ENCODE measurements at places on chromosomes 5 and 9. TPM values are rescaled to one million over a fixed set of nuclear protein-coding genes. Genes with fewer than 3 reads are reported as not detected.

DNA sequence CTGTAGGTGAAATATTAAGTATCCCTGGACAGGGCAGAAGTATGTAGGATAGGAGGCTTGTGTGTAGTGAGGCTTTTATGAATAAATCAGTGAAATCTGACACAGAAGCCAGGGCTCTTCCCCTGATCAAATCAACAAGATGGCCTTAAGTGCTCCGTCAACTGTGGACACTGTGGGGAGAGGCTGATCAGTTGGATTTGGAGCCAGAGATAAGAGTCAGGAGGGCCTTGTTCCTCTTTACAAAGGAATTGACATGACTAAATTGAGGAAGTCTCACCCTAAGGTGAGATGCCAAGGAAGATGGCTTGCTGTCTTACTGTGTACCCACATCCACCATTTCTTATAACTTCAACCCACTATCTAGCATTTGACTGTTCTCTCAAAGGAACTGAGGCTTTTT, 91.6 kb upstream of the PRRC1 start:
- H3K36me3 ChIP-seq, result no peaks in the 10 kb centered on the region
- H3K4me1 ChIP-seq, result no peaks in the 10 kb centered on the region
- H3K27me3 ChIP-seq, result no peaks in the 10 kb centered on the region
- no peak overlapping the region for H3K4me3 ChIP-seq
- no peak overlapping the region for H3K27ac ChIP-seq

DNA sequence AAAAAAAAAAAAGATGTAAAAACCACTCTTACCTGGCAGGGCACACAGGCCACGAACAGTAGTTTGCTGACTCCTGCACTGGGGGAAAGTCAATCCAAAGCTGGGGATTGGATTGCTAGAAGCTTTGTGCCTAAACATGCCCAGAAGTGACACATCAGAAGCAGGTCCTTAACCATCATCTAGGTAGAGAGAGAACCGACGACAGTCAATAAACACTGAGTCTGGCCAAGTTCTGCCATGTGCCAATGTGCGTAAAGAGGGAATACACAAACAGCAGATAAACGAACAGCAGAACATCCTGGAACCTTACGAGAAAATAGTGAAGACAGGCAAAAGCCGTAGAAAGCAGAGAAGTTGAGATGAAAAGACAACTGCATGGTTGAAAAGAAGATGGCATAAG, 14.9 kb downstream of the SFXN1 start:
- H3K36me3 ChIP-seq, result no peaks in the 10 kb centered on the region
- H3K27ac ChIP-seq, result no peak overlapping the region
- DNase-seq, result no peak
- H3K4me1 ChIP-seq, result no peaks in the 10 kb centered on the region

GRCh38 chr9:97478301-97478981, 23.0 kb upstream of the TMOD1 start:
- H3K4me3 ChIP-seq, result no peak overlapping the region
- H3K4me1 ChIP-seq, result no peaks in the 10 kb centered on the region
- no peak for DNase-seq

GRCh38 chr5:61366497-61367240, 34.6 kb downstream of the ZSWIM6 start:
- no peak overlapping the region for H3K27ac ChIP-seq
- H3K36me3 ChIP-seq, result no peaks in the 10 kb centered on the region
- H3K4me1 ChIP-seq, result no peaks in the 10 kb centered on the region
- H3K27me3 ChIP-seq, result no peaks in the 10 kb centered on the region

DNA sequence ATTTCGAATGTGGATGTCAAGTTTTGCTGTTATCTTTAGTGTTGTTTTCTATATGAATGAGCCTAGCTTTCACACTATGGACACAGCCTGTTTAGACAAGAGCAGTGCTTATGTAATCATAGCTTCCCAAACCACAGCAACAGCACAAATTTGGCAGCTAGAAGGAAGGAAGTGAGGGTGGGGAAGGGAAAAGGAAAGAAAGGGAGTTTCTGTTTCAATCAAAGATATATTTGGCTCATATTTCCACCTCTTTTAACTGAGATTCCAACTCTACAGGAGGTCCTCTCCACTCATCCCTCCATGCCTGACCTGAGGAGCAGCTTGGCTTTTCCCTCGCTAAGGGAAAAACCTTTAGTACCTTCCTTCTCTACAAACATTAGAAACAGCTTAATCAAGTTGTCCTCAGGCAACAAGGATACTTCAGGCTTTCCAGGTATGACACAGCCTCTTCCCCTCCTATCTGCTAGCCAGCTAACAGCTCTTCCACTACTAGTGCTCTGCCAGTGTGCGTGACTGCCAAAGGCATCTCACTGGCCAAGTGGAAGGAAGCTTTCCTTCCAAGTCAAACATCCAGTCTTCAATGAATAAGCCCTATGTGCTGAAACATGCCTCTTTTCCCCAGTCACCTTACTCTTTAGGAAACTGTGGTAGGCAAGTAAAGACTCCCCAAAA, 268.6 kb upstream of the PTGER4 start:
- H3K4me3 ChIP-seq, result no peak overlapping the region
- H3K36me3 ChIP-seq, result no peaks in the 10 kb centered on the region
- no peak for DNase-seq
- H3K4me1 ChIP-seq, result no peaks in the 10 kb centered on the region
- H3K27ac ChIP-seq, result peak overlapping the region; percentile 41

GRCh38 chr5:52799358-52799982, 11.8 kb downstream of the ITGA1 start:
- DNase-seq, result peak; percentile 59
- peak overlapping the region; percentile 95 for H3K27ac ChIP-seq
- H3K4me1 ChIP-seq, result peaks cover 6% of the 10 kb centered on the region
- H3K4me3 ChIP-seq, result peak overlapping the region; percentile 71

DNA sequence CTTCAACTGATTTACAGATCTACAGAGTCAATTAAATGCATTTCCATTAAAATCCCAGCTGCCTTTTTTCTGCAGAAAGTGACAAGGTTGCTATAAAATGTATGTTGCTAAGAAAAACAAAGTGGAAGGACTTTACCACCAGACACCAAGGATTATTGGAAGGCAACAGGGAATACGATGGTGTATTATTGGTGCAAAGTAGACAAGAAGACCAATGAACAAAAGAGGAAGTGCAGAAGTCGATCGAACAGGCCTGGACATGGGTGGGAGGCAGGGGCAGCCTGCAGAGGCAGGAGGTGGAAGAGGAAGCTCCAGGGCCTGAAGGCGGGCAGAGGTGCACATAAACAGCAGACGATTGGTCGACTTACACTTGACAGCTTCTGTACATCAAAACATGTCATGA, 10.6 kb upstream of the SLC6A19 start:
- H3K27me3 ChIP-seq, result peaks cover 3% of the 10 kb centered on the region
- no peaks in the 10 kb centered on the region for H3K36me3 ChIP-seq
- DNase-seq, result no peak
- H3K4me3 ChIP-seq, result no peak overlapping the region
- H3K27ac ChIP-seq, result no peak overlapping the region
- H3K4me1 ChIP-seq, result peaks cover 2% of the 10 kb centered on the region

DNA sequence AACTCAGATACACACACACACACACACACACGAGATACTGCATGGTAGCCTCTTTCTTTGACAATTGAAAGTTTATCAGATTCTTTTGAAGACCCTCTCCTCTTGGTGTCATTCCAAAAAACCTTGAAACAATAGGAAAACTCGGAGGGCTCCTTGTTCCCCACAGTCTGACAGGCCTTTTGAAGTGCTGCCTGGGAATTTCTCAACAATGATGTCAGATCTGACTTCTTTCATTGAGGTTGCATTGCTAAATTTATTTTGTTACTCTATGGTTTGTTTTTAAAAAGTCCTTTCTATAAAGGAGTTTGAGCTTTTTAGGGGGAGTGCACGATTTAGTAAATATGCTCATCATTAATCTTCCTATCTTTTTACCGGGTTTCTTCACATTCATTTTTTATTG, 583.9 kb downstream of the SEMA5A start:
- no peaks in the 10 kb centered on the region for H3K27me3 ChIP-seq
- no peaks in the 10 kb centered on the region for H3K4me1 ChIP-seq
- H3K36me3 ChIP-seq, result no peaks in the 10 kb centered on the region
- H3K4me3 ChIP-seq, result no peak overlapping the region
- no peak for DNase-seq
- H3K27ac ChIP-seq, result no peak overlapping the region

DNA sequence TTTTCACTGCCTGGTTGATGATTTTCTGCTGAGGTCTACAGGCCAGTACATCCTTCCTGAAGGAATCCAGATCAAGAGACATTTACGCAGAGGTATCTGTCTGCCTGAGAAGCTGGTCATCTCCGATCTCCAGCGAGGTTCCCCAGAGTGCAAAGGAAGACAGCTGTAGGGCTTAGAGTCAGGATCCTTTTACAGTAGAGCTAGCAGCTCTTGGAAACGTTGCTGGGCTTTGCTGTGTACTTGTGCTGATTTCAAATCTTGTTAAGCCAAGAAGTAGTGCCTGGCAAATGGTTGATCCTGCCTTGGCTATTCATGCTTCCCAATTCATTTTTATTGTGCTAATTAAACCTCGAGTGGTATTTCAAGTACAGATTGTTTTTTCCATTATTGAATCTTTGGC, 48.9 kb downstream of the NTRK2 start:
- no peak overlapping the region for H3K4me3 ChIP-seq
- no peaks in the 10 kb centered on the region for H3K36me3 ChIP-seq
- no peak overlapping the region for H3K27ac ChIP-seq
- no peaks in the 10 kb centered on the region for H3K4me1 ChIP-seq
- no peak for DNase-seq
- H3K27me3 ChIP-seq, result no peaks in the 10 kb centered on the region

- no peaks in the 10 kb centered on the region for H3K4me1 ChIP-seq
- no peaks in the 10 kb centered on the region for H3K36me3 ChIP-seq
- H3K27me3 ChIP-seq, result no peaks in the 10 kb centered on the region
Measured at GRCh38 chr5:98004463-98004862, 769.0 kb upstream of the RGMB start.

DNA sequence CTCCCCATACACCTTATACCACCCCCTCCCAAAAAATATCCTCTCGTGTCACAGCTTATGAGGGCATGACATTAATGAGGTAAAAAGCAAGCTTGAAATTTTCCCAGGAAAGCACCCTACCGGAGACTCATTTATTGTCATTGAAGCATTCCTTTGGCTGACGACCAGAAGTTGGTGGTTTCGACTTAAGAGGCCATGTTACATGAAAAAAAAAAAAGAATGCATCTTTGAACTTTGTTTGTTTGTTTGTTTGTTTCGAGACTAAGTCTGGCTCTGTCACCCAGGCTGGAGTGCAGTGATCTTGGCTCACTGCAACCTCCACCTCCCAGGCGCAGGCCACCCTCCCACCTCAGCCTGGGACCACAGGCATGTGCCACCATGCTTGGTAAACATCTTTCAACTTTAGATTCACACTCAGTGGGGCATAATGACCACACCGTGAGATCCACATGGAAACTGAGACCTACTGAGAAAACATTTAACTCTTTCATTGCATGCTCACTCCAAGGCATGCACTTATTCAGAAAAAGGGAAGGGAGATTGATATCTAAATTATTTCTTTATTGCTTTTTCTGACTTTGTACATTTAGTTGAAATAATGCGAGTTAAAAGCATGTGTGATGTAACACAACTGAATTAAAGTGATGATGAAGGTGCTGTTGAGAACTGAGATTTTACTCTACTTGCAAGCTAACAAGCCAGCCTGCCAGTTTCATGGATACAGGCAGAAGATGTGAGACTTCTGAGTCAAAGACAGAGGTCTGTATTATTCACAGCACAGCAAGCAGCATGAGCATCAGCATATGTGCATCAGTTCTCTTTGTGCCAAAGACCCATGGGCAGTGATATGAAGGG, 5.1 kb upstream of the RAB14 start:
- no peaks in the 10 kb centered on the region for H3K36me3 ChIP-seq
- H3K4me1 ChIP-seq, result peaks cover 5% of the 10 kb centered on the region
- H3K27me3 ChIP-seq, result no peaks in the 10 kb centered on the region
- no peak overlapping the region for H3K27ac ChIP-seq

GRCh38 chr9:2050236-2050635, 35.1 kb downstream of the SMARCA2 start:
- H3K27ac ChIP-seq, result no peak overlapping the region
- no peaks in the 10 kb centered on the region for H3K36me3 ChIP-seq
- H3K4me3 ChIP-seq, result no peak overlapping the region
- H3K27me3 ChIP-seq, result no peaks in the 10 kb centered on the region
- no peak for DNase-seq

DNA sequence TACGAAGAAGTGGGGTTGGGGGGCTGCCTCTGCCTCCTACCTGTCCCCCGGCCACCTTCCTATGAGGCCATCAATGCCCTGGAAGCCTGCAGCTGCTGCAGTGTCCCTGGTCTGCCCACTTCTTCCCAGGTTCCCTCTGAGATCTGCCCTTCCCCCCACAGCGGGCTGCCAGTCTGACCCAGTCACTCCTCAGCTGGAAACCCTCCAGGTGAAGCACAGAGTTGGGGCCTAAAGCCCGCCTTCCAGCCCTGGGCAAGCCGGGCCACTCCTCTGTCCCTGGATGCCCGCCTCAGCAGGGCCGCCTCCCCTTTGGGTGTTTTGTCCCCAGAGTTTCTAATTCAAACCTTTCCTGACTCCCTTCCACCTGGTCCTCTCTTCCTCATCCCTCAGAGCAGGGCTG, 137.0 kb downstream of the RXRA start:
- H3K27me3 ChIP-seq, result no peaks in the 10 kb centered on the region
- no peak overlapping the region for H3K27ac ChIP-seq
- no peak for DNase-seq
- no peaks in the 10 kb centered on the region for H3K36me3 ChIP-seq

P4HA2 gene
- total RNA-seq, result 79.6 TPM

SPATA9 gene
- 0.37 TPM for total RNA-seq

WASHC1 gene
- total RNA-seq, result 12.2 TPM

CCL19 gene
- 5.0 TPM for total RNA-seq

SRD5A1 gene
- total RNA-seq, result 17.4 TPM

ZNF454 gene
- 1.4 TPM for total RNA-seq

SPINK1 gene
- 423 TPM for total RNA-seq

VPS13A gene
- total RNA-seq, result 45.2 TPM

TMCO6 gene
- total RNA-seq, result 8.7 TPM

CNTNAP3B gene
- total RNA-seq, result 1.1 TPM

Measured in colonic mucosa (tissue), 4 donors.